ENCODE measurements at places on chromosomes 7 and 10.

DNA sequence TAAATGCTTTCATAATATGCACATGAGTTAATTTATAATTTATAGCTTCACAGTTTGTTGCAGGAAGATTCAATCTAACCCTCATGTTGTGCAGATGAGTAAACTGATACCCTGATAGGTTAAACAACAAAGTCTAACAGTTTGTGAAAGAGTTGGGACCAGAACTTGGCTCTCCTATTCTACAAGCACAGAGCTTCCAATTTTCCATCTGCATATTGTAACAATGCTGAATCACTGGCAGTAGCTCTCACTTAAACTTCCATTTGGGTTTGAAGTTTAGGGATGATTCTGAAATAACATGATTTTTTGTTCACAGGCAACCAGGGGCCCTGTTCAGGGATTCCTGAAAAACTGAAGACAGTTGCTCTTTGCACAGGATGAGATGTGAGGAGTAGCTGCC, 179.3 kb downstream of the XPNPEP1 start:
- no peak for DNase-seq

GRCh38 chr7:44131173-44132029, 8.1 kb upstream of the POLD2 start:
- DNase-seq: no peak

DNA sequence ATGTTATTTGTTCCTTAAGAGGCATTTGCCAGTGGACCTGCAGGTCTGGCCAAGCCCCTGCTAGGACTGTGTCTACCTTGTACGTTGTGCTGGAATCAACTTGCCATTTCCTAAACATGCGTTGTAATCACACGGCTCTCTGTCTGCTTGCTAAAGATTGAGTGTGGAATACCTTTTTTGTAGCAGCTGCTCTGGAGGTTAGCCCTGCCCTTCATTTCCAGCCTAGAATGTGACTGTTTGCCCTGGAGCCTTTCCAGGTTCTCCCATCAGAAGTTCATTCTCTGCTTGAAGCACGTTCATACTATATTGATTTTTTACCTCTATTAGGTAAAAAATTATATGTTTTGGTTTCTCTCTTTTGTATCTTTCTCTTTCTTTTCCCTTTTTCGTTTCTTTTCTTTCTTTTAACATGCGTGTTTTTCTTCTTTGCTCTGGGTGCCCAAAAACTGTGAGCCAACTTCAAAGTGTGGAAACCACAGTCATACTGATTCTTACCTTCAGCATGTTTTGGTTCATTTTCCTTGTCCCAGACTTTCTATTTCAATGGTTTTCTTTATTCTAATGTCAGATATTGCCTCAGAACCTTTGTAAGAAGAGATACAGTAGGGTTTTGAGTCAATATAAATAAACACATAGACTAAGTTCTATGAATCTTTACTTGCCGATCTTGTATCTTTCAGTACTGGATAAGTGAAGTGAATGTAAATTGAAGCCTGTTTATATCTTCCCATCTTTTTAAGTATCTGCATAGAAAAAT, 111.9 kb upstream of the RPA3 start:
- DNase-seq: no peak

DNA sequence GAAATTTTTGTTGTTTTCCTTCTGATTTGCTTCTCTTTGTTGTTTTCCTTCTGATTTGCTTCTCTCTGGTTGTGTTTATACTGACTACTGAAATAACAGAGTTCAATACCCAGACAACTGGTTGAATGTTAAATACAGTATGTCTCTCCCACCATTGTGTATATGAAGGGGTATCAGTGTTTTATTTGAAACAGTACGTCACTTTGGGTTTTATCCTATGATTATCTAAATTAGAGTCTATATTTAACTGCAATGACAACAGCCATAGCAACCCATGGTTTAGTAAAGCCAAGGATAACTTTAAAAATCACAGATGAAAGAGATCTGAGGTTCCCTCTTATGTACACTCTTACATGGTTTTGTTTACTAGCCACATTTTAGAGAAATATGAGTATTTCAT, 141.3 kb downstream of the GNAT3 start:
- no peak for DNase-seq

- DNase-seq: no peak
Observed at GRCh38 chr10:73042130-73042529, 54.5 kb downstream of the P4HA1 start.

DNA sequence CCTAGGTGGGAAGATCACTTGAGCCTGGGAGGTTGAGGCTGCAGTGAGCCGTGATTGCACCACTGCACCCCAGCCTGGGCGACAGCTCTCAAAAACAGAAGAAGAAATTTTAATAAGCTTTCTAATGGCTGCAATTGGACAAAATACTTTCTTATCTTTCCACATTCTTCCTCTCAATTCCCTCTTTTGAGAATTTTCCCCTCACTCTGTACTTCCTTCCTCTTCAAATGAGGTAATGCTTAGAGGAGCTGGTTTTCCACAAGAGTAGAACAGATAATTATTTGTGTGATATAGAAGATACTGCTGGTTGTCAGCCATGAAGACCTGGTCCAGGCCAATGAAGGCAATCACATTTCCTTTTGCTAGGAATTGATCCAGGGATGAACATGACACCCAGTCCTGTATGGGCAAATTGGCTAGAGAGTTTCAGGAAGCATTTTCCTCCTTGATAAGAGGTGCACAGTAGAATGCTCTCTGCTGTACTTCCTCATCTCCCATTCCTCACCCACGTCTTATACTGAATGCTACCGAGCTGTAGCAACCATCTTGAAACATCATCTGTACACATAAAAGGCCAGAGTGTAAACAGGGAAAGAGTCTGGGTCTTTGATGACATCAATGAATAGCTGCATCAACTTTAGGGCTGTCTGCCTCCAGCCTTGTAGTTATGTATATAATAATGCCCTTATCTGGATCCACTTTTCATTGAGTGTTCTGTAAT, 103.9 kb downstream of the CDK6 start:
- no peak for DNase-seq

- DNase-seq: no peak
Observed at GRCh38 chr7:6614953-6615722, at the start of gene ZNF853. ZNF853 (plus strand) TSS chr7:6615610; CDS start chr7:6616175, 565 bp downstream.

DNA sequence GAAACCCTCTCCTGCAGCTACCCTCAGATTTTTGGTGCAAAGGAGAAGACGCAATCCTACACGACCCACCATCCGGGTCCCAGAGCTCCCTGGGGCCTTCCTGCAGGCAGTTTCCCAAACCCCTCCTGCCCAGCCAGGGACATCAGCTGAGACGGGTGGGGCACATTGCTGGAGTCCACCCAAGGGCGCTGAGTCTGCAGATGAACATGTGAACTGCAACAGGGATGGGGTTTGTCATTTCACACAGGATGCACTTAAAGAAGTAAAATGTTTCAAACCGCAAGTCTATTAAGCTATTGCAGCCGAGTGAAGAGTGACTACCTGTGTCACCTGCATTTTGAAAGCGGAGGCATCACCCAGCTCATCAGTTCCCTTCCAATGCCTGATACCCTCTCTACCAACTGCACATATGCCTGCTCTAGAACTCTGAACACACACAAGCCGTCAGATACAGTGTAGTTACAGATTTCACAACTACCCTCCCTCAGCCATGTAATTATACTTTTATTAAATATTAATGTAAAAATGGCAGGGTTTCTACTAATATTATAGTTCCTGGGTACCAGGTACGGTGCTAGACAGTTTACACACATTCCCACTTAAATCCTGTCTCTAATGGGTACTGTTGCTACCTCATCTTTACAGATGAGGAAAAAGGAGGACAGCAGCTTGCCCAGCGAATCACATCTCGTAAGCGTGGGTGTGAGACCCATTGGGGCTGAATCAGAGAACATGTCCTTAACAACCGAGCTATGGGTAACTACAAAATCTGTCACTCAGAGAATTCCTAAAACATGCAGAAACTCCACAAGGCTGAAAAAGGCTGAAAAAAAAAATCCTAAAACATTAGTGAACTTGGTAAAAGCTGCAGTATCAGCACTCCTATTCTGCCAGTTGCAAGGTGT, 71.2 kb downstream of the GRB10 start:
- peak; percentile 15 for DNase-seq

DNA sequence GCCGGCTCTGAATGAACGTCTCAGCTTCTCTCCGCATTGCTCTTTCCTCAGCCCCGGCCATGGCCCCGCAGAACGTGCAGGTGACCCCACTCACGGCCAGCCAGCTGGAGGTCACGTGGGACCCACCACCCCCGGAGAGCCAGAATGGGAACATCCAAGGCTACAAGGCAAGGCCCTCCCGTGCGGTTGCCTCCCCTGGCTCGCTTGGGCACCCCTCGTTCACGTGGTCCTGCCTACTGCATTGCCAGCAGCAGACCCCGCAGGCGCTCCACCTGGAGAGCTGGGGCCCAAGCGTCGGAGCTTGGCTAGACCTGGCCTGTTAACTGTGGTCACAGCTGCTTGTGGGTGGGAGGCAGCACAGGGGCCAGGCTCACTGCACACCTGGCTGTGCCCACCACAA, 476.3 kb upstream of the FOXK1 start:
- DNase-seq: no peak

- peak; percentile 52 for DNase-seq
Observed at GRCh38 chr10:110610308-110610774, 33.8 kb upstream of the RBM20 start.

GRCh38 chr7:107939573-107940489, 48.8 kb downstream of the DLD start:
- DNase-seq: peak; percentile 92

DNA sequence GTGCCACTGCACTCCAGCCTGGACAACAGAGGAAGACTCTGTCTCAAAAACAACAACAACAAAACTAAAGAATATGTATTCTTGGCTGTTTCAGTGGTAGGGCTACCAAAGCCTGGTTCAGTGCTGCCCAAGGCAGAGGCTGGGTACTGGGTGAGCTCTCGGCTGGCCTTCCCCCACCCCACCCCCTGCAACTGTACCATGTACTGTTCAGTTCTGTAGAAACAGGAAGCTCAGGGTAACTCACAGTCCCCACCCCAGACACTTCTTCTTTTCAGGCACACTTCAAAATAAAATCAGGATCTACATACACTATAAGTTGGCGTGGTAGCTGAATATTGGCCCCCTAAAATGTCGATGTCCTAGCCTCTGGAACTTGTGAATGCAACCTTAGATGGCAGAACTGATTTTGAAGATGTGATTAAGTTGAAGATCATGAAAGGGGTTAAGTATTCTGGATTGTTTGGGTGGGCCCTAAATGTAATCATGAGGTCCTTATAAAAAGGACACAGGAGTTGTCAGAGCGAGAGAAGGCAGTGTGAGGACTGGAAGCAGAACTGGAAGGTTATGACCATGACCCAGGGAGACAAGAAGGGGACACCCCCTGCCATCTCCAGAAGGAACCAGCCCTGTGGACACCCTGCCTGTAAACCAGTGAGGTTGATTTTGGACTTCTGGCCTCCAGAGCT, 31.2 kb downstream of the TBXAS1 start:
- no peak for DNase-seq

- DNase-seq: no peak
Observed at GRCh38 chr7:2224934-2225333, 7.8 kb downstream of the MAD1L1 start.

DNA sequence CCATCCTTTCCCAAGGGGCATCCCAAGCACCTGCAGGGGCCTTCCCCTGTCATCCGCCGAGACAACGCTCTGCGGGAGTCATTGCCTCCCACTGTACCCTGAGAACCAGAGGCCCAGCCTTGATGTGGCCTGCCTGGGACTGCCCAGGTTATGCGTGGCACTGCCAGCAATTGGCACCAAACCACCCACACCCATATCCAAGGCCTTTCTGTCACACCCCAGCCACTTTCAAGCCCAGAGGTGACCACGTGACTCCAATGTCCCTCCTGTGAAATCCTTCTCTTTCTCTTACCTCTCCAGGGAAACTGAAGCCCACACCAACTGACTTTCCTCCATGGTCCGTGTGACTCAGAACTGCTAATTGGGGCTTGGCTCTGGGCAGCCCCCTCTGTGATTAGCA, 123.9 kb downstream of the C10orf105 start:
- DNase-seq: no peak

DNA sequence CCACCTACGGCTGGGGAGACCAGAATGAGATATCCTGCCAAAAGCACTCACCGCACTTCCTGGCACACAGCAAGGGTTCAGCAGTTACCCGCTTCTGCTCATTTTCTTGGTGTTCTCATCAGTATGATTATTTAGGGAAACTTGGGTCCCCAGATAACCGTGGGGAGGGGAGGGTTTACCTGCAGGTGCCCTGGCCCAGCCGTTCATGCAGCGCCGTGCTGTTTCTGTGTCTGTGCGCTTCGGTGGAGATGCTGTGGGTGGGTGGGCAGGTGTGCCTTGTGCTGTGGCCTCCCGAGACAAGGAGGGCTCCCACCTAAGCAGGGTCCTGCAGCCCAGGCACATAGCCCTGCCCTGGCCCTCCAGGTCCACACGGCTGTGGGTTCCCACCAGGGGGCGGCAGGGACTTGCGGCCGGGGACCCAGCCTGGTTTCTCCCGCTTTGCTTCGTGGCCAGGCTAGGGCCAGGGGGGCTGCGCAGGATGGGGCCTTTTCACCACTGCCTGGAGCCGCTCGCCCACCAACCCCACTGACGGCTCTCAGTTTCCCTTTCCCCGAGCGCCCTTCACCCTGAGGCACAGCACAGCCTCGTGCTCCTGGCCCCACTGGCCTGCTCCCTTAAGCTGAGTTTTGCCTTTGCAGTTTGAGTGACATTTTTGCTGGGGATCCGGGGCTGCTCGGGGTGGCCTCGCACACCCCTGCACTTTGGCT, 78.5 kb downstream of the LHPP start:
- peak; percentile 20 for DNase-seq

DNA sequence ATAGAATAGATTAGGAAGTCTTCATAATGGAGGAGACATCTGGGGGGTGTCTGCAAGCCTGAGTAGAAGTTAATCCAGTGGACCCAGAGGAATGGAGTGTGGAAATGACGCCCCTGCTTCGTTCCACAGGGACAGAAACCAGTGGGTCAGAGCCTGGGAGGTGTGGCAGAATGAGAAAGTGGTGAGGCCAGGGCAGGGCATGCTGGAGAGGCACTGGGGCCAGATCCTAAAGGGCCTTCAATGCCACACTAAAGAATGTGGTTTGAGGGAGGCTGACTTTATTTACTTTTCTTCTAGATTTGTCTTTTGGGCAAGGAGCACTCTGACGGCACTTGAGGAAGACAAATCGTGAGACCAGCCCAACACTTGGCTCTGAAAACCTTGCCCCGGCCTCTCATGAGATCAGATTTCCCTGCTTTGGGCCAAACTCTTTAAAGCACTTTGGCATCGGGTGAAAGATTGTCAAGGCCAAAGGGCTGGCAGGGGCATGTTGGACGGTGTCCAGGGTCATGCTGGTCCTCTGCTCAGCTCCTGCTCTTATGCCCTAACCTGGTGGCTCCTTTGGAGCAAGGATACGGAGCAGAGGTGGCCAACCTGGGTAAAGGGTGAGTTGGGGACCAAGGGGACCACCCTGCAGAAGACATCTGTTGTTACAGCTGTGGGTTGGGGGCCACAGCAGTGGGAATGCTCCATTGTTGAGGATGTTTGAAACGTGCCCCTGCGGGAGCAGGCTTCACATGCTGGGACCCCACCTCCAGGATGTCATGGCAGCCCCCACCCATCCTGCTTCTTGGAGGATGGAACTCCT, 157.0 kb upstream of the ZMIZ1 start:
- DNase-seq: no peak
